ENCODE measurements at places on chromosomes 6 and 20.

GRCh38 chr6:16129623-16130401, 926 bp downstream of the MYLIP start:
- DNase-seq, result peak; percentile 26

GRCh38 chr20:57500962-57501361, 24.0 kb downstream of the CTCFL start:
- no peak for DNase-seq

DNA sequence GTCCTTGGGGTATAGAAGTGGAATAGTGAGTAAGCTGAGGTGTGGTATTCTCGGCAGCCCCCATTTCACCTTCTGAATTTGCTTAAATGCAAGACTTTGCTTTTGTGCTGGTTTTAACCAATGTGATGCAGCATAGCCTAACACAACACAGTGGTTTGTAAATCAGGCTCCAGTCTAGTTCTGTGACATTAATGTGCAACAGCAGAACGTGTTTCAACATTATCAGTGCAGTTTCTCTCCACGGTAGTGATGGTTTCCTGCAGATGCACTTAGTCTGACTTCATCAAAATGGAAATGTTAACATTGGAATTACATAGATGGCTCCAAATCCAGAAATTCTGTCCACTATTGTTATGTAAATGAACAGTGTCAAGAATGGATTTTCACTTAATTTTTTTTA, 139.5 kb downstream of the ZFAND3 start:
- no peak for DNase-seq

DNA sequence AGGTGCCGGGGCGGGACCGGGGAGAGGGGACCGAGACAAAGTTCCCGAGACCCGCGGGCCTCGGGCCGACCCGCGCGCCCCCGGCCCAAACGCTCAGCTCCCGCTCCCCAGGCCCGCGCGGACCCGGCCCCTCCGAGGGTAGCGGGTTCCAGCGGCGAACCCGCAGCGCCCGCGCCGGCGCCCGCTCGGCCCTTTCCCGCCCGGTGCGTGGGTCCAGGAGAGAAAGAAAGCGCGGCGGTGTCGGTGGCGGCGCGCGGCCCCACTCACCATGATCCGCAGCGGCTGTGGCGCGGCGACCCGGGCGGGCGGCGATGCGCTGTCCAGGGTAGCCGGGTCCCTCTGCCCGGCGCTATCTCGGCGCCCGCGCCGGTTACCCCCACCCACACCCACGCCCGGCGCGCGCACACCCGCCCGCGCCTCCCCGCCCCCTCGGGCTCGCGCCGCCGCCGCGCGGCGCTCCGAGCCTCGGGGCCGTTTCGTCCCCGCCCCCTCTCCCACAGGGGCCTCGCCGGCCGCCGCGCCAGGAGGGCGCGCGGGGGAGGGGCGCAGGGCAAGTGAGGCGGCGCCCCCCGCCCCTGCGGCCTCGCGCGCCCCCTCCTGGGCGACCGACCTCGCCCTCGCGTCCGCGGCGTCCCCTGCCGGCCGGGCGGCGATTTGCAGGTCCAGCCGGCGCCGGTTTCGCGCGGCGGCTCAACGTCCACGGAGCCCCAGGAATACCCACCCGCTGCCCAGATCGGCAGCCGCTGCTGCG, at the start of gene ELOVL2:
ELOVL2 (minus strand) TSS at position 345 of the 751 bp plus-strand sequence; CDS start at position 270, 75 bp downstream.
- peak; percentile 47 for DNase-seq

DNA sequence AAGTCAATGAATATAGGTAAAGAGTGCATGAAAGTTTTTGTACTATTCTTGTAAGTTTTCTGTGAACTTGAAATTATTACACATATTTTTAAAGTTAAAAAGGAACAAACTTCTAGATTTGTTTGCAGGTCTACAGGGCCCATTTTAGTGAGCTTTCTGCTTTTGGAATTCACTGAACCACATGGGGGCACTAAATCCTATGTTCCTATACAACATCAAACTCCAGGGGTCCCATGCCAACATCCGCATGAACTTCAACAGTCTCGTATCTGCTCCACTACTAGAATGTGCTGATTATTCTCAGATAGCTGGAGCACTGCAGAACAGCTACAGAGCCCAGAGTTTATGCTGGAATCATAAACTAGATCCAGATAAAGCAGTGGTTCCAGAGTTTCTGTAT, 347.9 kb upstream of the SPTLC3 start:
- DNase-seq, result no peak

DNA sequence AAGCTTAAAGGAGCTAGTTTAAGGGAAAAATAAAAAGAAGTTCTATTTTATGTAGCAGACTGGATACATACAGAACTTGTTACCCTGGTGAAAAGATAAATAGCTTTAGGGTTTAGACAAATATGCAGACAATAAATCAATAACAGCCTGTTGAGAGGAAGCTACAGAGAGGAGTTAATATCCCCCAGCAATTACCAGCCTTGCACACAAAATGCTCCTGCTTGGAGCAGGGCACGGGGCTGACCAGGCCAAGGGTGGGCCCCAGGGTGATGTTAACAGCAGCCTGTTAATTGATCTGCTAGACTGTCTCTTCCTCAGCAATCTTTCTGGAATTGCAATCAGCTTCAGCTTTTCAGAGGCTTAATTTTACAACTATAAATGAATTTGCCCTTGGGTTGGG, 125.1 kb upstream of the SOX4 start:
- DNase-seq, result no peak

GRCh38 chr6:50819904-50820868, 1.5 kb downstream of the TFAP2B start:
- DNase-seq, result no peak

- DNase-seq, result no peak
These were observed 52.9 kb upstream of the FABP7 start for GRCh38 chr6:122726649-122727048.

GRCh38 chr6:168648240-168649125, 207.5 kb downstream of the SMOC2 start:
- DNase-seq, result no peak

DNA sequence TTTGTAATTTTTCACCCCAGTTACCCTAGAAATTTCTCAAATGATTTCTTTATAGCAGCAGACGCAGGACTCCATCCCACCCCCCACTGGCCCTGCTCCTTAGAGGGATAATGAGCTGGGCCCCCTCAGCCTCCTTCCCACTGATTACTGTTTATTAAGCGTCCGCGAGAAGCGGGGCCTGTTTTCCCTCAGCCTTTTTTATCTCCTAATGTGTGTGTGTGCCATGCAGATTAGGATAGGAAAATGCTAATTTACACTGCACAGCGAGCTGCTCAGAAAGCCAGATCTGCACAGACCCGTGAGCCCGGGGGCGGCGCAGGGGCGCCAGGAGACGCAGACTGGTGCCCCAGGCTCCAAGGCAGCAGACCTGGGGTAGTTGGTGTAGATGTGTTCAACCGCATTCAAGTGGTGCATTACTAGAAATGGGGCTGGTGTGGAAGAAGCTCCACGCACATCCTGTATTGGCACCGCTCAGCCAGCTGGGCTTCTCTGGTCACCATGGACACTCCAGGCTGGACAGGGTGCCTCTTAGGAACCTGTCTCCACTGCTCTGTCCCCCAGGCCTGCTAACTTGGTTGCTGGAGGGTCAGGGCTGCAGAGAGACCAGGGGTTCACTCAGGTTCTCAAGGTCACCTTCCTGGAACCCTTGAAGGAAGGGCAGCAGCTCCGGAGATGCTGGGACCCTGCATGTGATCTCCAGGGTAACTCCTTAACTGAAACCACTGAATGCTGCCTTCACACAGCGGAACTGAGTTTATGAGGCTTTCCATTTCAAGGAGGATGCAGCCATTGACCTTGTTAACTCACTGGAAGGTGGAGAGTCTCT, 256.3 kb downstream of the ERMARD start:
- DNase-seq, result no peak

DNA sequence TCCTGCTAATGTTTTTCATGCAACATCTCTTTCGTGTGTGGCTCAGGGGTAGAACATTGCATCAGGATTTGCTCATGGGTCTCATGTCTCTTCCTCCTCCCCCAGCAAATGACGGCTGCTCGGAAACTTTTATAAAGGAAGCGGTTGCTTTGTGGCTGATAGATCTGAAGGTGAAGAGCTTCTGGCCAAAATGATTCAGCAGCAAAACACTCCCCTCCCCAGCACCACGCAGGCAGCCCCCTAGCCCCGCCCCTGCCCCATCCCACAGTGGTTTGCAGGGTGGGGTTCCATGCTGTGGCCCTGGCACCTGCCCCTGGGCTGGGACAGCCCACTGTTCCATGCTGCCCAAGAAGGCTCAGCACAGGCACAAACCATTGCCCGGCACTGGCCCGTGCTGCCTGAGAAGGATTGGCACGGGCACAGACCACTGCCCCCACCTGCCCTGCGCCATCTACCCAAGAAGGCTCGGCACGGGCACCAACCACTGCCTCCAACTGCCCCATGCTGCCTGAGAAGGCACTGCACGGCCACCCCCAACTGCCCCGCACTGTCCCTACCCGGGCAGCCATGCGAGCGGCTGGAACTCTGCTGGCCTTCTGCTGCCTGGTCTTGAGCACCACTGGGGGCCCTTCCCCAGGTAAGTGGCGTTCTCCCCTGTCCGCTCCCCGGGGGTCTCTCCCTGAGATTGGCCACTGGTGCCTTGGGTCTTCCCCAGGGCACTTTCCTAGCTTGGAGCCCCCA, at the start of gene CST7:
CST7 (plus strand) TSS at position 331 of the 741 bp plus-strand sequence; CDS start at position 568, 237 bp downstream.
- DNase-seq, result no peak

GRCh38 chr6:119241111-119241465, 108.5 kb downstream of the MAN1A1 start:
- DNase-seq, result peak; percentile 52

DNA sequence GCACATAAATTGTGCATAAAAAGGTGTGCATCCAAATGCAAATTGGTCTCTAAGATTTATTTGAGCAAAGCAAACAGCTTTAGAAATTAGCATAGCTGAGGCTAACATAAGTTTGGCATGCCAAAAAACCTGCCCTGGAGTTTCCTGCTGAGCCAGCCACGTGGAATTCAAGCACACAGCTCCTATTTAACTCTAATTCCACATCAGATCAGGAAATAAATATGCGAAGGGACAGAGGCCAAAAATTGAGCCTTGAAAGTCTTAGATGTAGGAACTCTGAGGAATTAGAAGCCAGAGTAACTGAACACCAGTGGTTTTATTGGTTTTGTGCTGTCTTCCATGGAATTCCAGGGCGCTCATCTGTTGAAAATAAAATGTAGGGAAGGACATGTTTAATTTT, 19.6 kb downstream of the SOBP start:
- no peak for DNase-seq

DNA sequence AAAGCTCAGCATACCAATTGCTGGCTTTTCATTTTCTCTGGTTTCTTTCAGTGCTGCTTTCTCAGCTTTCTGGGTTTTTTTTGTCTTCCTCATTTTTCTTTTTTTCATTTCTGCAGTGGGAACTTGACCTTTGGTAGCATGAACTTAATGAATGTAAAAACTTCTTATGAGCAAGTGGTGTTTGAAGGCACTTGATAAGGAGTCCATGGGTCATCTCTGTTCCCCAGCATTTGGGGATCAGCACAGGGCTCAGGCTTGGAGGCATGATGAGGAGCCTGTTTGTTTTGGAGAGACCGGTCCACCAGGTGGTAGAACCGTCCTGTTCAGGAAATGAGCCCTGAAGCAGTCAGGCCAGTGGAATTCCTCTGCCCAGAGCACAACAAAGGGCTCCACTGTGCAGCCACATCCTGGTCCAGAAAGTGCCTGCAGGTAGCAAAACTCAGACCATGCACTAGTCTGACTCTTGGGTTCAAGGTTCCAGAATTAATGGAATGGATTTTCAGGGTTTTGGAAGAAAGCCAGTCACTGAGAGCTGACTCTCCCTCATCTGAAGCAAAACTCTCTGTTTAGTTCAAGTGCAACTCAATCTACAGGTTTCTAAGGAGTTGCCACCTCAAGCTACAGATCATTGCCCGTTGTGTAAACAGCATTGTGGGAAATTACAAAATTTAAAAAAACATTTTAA, 52.3 kb upstream of the ADGRF1 start:
- no peak for DNase-seq

DNA sequence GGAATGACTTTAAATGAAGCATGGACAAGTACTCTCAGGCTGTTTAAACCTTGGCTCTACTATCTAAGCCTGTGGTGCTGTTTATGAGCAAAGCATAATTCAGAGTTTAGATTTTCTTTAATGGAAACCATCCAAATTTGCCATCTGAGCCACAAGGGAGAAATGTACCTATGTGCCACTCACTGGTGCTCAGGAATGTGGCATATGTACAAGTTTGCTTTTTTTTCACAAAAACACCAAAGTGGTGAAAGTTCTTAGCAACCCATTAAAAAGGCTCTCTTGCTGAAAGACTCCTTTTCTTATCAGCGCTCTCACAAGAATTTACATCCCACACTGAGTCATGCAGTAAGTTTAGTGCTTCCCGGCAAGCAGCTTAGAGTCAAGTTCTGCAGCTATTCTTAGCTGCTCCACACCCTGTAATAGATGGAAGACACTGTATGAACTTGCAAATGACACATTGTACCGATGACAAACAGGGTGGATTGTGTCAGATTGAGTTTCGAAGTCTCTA, 57.3 kb upstream of the MLIP start:
- DNase-seq, result peak; percentile 10

GRCh38 chr6:69217343-69217742, 579.5 kb downstream of the LMBRD1 start:
- no peak for DNase-seq

DNA sequence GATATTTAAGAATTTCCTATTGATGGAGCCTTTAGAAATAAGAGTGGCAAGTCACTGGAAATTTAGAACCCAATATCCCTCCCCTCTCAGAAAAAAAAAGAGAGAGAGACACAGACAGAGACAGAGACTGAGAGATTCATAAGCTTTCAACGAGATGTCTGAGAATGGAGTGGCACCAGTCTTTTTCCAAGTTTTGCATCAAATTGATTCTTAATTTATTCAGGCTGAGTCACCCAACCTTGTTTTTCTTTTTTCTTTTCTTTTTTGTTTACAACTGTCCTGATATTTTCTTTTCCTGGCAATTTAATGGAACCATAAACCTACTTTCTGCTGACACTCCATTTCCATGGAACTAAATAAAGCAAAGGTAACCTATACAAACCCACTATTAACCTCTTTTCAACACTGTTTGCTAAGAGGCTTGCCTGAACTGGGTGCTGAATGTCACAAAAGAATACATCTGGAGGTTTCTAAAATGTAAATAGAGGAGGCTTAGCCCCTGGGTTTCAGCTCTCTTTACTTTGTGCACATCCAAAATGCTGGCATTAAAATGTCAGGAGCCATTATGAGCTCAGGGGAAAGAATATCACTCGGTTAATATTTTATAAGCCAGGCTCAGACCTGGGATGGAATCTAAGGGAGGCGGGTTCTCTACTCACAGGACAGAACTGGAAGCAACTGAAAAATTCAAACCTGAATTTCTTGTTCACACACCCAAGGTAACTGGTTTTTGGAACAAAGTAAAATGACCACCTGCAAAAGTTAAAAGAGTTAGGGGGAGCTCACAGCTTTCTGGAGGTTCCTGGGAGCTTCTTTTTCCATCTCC, 100.8 kb downstream of the BFSP1 start:
- no peak for DNase-seq

Measured in renal pelvis (tissue), 12 donors.